Astrocyte (in vitro differentiated cells and primary cell): ENCODE measurements at places on chromosomes 3 and 15.
A peak's percentile ranks its signal among the peaks of the same experiment; 100 is the strongest.

GRCh38 chr15:72509484-72509883 is 35.4 kb downstream of the ARIH1 start:
- H3K4me3 ChIP-seq = no peak overlapping the region
- H3K4me1 ChIP-seq = no peaks in the 10 kb centered on the region
- DNase-seq = no peak
- no peaks in the 10 kb centered on the region for H3K27me3 ChIP-seq
- H3K36me3 ChIP-seq = no peaks in the 10 kb centered on the region

DNA sequence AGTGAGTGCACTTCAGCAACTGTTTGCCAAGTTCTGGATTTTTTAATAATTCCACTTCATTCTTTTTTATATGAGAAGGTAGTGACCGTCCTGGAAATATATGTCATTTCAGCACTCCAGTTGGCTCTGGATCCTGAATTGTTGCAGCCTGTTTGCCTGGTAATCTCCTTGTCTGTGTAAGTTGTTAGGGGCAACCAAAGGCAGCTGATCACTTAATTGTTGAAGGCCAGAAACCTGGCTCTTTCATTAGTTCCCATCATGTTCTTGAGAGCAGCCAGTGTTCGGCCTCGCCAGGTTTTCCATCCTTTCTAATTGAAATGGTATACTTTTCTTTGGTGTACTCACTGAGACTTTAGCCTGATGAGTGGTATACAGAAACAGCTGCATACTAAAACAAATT is 168.6 kb downstream of the SOX2 start:
- no peak overlapping the region for H3K4me3 ChIP-seq
- DNase-seq = no peak
- no peaks in the 10 kb centered on the region for H3K36me3 ChIP-seq
- no peaks in the 10 kb centered on the region for H3K4me1 ChIP-seq
- no peak overlapping the region for H3K27ac ChIP-seq

GRCh38 chr15:92884436-92885223 is 15.5 kb upstream of the CHD2 start:
- DNase-seq = no peak
- H3K27ac ChIP-seq = peak overlapping the region; percentile 86
- H3K27me3 ChIP-seq = no peaks in the 10 kb centered on the region
- peaks cover 24% of the 10 kb centered on the region for H3K4me1 ChIP-seq
- H3K4me3 ChIP-seq = peak overlapping the region; percentile 100

- peaks cover 3% of the 10 kb centered on the region for H3K27me3 ChIP-seq
- H3K27ac ChIP-seq = no peak within 1 kb of the TSS
- H3K36me3 ChIP-seq = no peaks in the 10 kb centered on the region
Observed at GRCh38 chr3:138132239-138132638, at the start of gene A4GNT. TSS of gene A4GNT (minus strand) at chr3:138132390. CDS start at chr3:138131256, 1,134 bp downstream.

DNA sequence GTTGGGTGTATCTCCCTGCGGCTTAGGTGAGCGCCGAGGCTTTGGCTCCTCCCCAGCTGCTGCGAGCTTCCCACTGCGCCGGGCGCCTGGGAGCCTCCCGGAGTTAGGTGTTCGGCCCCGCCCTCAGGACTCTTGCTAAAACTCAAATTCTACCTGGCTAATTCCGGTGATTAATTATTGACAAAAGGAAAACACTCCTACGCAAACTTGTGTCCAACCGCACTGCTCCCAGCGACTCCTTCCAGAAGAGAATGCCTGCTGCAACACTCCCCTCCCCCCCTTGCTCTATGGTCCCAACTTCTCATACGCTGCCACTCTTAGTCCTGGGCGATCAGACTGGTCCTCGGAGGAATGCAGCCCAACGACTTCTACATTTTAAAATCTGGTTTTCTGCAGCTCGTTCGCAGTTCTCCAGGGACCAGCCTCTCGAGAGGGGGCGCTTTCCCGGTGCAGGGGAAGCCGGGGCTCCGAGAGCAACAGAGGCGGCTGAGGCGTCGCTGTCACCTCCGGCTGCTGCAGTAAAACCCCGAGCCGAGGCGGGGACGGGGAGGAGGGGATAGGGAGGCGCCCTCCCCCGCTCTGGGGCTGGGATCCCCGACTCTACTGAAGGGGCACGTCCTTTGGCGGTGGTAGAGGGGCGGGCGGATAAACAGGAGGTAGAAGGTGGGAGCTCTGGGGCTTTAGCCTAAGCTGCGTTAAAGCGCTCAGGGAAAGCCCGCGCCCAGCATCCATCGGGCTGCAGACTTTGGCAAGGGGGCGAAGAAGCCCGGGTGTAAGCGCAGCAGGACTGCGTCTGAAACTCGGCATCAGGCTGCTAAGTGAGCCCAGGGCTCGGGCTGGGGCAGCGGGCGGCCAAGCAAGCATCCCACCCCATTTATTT is at the start of gene SPTSSB:
Gene SPTSSB (minus strand): TSS at position 77 of the 880 bp plus-strand sequence. CDS start 25,194 bp downstream, outside the sequence.
- H3K4me3 ChIP-seq = peak within 1 kb of the TSS; percentile 65
- no peaks in the 10 kb centered on the region for H3K36me3 ChIP-seq
- no peak for DNase-seq
- peaks cover 18% of the 10 kb centered on the region for H3K4me1 ChIP-seq

- no peaks in the 10 kb centered on the region for H3K36me3 ChIP-seq
- H3K4me1 ChIP-seq = no peaks in the 10 kb centered on the region
- H3K27ac ChIP-seq = no peak overlapping the region
- H3K4me3 ChIP-seq = no peak overlapping the region
- peaks cover 7% of the 10 kb centered on the region for H3K27me3 ChIP-seq
Observed at GRCh38 chr15:62357431-62357830, 192.3 kb upstream of the C2CD4B start.
